Lower lobe of right lung (tissue), 2 donors: ENCODE measurements at places on chromosomes 16 and 17. TPM values are rescaled to one million over a fixed set of nuclear protein-coding genes. Genes with fewer than 3 reads are reported as not detected.

Gene CDH15
- 0.50 TPM for total RNA-seq

DNA sequence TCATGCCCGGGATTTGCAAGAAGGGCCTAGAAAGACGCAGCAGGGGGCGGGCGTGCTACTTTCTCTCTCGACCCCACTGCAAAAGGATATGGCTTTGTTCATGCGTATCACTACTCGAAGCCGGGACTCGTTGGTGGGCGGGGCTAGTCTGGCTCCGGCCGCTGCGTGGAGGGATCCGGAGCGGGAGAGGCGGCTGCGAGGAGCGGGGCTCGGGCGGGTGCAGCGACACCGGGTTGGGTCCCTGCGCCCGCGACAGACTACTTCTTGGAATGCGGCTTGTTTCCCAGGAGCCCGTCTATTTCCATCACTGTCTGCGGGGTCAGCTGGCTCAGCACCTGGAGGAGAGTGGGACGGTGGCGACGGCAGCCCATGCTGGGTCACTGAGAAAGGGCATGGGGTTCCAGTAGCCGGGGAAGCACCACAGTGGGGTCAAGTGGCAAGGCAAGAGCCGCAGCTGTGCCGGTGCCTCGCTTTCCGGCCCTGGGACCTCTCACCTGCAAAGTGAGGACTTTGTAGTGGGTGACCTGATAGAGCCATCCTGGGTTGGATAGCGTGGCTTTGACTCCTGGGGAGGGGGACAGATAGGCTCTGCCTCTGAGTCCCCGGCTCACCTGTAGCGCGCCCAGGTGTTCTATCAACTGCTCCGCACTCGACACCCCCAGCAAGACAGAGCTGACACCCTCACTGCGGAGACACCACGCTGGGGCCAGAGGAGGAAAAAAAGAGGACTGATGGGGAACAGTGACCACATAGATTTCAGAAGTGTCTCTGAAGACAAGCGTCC, 6.6 kb downstream of the KCNAB3 start:
- peak; percentile 90 for DNase-seq

DNA sequence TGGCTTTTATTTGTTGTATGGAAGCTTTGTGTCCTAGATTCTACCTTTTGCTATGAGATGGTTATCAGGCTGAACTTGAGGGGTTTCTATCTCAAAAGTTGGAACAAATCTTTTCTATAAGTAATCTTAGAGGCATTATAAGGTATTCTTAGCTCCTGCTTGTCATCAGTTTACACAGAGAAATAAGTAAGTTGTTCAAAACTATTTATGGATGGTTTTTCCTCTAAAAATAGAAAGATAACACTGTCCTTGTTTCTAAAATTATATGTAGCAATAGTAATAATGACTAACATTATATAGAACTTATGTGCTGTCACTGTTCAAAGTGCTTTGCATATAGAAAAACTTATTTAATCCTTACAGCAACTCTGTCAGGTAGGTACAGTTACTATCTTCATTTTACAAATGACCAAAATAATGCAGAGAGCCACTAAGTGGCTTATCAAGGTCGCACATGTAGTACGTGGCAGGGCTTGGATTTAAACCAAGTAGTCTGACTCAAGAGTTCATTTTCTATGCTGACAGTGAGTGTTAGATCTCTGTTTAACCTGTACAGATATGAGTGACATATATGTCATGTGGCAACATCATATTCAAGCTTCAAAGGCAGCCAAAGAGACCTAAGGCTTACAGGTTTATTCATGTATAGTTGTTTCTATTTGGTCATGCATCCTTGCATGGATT, 59.0 kb downstream of the PHKB start:
- no peak for DNase-seq

- no peak for DNase-seq
Measured at GRCh38 chr17:12985431-12986293, 32.2 kb downstream of the ELAC2 start.

DNA sequence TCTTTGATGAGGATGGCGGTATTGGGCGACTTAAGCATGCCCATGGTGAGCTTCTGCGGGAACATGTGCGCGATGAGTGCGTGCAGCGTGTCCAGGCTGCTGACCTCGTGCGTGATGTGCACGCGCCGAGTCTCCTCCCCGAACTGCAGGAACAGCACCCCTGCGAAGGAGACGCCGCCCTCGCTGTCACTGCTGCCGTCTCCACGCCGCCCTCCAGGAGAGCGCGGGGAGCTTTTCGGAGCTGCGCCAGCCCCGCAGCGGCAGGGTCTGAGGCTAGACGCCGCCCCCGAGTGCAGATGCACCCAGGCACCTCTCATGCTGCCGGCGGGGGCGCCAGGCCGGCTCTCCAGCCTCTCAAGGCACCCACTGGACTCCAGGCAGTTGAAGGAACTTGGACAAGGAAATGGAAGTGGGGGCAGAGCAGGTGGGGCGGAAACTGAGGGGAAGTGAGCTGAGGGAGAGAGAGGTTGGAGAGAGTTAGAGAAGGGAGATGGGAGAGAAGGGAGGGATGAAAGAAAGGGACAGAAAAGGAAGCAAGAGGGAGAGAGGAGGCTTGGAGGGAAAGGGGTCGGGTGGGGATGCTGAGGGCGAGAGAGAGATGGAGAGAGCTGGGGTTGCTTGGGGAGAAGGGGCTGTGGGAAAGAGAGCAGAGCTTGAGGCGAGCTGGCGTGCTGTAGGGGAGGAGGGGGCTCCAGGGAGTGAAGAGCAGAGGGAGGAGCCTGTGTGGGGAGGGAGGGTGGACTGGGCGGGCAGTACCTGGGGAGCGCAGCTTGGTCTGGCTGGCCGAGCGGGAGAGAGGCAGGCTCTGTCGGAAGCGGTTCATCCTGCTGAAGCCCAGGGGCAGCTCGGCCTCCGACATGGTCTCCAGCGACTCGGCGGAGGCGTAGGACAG, 42.1 kb downstream of the SRCIN1 start:
- DNase-seq: no peak

DNA sequence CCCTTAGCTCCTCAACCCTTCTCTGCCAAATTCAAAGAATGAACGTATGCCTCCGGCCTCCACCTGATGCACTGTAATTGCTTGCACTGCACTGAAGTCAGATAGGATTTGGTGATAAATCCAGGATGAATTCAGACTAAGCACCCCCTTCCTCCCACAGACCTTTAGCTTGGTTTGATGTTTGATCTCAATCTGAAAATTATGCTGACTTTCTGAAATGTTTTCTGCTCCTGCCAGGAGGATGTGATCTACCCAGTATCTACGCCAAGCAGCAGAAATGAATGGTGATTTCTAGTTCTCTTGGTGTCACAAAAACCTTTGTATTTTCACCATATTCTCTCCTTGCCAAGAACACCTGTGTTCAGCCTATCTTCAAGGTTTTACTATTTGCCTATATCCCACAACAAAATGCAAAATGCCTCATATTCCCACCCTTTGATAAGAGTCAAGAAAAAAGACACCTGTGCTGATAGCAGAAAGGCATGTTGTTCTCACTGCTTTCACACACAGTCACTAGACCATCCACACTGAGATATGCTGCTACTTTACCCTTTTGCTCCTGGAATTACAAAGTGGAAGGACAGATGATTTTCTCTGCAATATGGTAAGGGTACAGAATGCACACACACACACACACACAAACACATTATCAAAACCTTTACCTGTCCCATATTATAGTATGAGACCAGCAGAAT, 14.7 kb downstream of the RFFL start:
- no peak for DNase-seq

- DNase-seq: no peak
Measured at GRCh38 chr16:27644165-27644564, 94.2 kb downstream of the KATNIP start.

DNA sequence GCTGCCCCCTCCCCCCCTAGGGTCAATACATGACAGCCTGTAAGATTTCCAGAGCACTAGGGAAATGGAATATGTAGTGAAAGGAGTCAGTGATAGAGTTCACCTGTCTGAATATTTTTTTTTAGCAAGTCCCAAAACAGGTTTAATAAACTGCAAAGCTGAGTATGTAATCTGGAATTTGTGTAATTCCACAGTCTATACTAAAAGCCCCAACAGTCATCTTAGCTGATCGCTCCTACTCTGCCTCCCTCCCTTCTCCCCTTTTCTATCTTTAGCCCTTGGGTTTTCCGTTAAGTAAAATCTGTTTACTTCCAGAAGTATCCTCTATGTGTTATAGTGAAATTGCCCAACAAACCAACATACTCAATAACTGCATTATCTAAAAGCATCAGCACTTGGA, 3.5 kb downstream of the CDH13 start:
- no peak for DNase-seq
